D721Med (cell line): ENCODE measurements at places on chromosomes 5 and 9.

DNA sequence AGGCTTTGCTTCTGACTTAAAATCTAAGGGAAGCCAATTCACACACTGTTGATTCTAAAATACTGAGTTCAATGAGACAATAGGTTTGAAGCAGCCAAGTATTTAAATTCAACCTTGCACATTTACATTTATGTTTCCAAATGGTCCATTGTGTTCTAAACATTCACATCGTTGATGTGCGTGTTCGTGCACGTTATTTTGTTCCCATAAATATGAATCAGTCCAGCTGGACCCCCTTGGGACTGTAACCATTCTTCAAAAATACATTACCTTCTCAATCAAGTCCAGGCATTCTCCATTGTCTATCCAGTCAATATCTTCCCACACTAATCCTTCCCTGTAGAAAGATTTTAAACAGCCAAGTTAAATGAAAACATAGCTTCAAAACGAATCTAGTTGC, 146.4 kb upstream of the RETREG1 start:
- DNase-seq = no peak

- no peak for DNase-seq
These were observed 825 bp upstream of the TOR4A start for GRCh38 chr9:137276473-137277328.

- no peak for DNase-seq
These were observed 82.1 kb downstream of the GIN1 start for GRCh38 chr5:103037673-103038455.

DNA sequence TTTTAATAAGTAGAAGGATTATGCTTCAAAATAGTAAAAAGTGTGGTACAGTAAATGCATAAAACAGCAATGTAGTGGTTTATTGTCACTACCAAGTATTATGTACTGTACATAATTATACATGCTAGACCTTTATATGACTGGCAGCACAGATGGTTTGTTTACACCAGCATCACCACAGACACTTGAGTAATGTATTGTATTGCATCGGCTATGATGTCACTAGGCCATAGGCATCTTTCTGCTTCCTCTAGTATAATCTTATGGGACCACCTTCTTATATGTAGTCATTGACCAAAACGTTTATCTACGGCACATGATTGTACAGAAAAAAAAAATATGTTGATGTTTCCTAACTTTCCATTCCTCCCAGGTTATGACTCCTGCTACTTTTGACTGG, 31.9 kb upstream of the SSBP2 start:
- no peak for DNase-seq

DNA sequence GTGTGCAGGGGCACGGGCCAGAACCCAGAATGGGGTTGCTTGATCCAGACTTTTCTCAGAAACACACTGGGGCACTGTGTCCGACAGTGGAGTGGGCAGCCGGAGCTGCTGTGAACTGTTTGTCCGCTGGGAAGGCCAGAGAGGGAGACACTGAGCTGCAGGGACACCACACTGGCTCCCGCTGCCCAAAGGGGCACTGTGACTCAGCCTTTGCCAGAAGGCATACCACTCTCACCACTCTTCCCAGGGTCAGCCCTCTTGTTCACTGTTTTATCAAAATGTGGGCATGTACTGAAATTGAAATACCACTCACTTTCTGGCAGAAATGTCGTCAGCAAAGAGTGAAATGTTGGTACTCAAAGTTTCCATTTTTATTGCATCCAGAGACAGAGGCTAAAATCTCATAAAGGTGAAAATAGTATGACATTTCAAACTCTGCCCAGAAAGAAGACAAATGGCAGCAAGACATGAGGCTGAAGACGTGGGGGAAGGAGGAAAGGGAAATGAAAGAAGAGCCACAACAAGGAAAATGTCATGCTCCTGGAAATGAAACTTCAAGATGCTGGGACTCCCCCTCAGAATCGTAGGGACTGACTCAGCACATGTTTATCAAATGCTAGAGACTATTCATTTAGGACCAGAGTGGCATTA, 4.5 kb upstream of the IL7R start:
- DNase-seq = no peak

DNA sequence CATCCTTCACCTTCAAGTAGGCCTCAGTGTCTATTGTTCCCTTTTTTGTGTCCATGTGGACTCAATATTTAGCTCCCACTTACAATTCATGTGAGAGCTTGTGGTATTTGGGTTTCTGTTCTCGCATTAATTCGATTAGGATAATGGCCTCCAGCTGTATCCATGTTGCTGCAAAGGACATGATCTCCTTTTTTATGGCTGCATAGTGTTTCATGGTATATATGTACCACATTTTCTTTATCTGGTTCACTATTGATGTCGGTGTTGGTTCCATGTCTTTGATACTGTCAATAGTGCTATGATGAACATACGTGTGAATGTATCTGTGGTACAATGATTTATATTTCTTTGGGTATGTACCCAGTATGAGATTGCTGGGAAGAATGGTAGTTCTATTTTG, 113.7 kb downstream of the FGF18 start:
- DNase-seq = no peak

DNA sequence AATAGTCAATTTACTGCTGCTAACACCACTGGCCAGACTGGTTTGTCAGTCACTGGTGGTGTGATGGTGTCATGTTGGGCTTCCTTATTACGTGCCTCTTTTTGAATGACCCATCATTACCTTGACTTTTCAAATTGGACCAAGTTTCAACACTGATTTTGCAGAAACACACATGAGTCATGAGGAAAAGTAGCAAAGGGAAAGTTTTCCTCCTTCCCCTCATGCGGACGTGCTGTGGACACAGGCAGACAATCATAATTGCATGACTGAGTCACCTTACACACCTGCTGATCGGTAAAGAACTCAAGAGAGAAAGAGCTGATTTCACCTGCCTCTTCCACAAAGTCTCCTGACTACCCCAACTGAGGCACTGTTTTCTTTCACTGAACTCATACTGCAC, 324.5 kb downstream of the ARRDC3 start:
- no peak for DNase-seq

- no peak for DNase-seq
These were observed 81.0 kb downstream of the ADAMTS2 start for GRCh38 chr5:179264053-179264782.

- DNase-seq = no peak
These were observed 138.9 kb downstream of the KCNN2 start for GRCh38 chr5:114500756-114501155.

- no peak for DNase-seq
These were observed 372.1 kb downstream of the ACTL7B start for GRCh38 chr9:108483676-108484075.

- DNase-seq = no peak
These were observed 8.8 kb downstream of the BTF3 start for GRCh38 chr5:73507062-73507461.

- DNase-seq = no peak
These were observed 15.2 kb upstream of the OSMR start for GRCh38 chr5:38830521-38831051.

DNA sequence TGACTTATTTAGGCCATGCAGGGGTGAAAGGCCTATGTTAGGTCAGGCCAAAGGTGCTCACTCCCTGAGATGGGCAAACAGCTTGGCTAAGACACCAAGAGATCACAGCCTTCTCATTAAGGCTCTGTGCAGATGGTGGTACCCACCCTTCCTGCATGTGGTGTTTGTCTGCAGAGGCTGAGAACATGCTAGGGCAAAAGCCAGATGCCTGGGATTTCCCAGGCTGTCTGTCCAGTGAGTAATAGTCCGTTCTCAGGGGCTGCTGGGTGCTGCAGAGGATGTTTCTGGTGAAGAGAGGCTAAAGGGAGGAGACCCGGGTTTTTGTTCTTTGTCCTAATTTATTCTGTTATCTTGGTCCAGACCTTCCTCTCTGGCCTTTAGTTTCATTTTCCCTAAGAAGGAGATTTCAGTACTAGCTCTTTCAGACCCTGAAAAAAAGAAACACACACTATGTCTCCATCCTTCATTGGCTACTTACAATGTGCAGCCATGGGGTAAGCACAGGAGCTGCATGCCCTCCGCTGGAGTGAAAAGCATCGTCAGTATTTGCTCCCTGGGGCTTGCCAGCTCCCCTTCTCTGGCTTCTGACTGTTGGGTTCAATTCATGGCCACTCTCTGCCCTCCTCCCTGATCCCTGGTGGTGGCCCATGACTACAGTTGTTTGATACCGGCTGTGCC, 23.4 kb upstream of the GLRA1 start:
- no peak for DNase-seq

DNA sequence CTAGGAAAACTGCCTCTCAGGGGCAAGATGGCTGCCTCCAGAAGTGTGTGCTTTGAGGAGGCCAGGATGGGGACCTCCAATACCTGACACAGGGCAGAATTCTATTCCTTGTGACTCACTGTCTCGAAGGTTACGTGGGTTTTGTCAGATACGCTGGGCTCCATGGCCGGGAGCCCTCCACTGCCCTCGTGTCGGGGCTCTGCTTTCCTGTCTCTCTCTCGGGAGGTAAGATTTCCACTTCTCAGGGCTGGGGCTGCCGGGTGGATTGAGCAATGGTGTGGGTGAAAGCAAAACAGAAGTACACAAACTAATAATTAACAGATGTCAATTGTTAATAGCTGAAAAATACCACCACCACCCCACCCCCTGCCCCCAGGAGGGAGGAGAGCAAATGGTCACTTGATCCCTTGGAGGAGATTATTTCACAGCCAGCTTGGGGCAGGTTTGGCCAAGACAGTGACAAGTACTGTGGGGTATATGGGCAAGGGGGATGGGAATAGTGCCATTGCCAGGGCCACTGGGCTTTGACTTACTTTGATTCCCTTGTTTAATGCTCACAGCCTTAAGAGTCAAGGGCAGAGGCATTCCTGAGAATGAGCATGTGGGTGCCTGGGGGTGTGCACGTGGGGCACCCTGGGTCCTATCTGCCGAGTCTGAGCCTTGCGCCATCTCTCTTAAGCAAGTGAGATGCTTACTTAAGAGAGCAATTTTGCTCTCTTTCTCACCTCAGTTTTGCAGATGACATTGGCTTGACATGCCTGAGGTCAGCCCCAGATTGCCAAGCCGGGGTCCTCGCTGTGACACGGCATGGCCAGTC, 28.8 kb upstream of the DAB2IP start:
- no peak for DNase-seq

- DNase-seq = no peak
These were observed 259.1 kb downstream of the TMEM167A start for GRCh38 chr5:82817897-82818676.

DNA sequence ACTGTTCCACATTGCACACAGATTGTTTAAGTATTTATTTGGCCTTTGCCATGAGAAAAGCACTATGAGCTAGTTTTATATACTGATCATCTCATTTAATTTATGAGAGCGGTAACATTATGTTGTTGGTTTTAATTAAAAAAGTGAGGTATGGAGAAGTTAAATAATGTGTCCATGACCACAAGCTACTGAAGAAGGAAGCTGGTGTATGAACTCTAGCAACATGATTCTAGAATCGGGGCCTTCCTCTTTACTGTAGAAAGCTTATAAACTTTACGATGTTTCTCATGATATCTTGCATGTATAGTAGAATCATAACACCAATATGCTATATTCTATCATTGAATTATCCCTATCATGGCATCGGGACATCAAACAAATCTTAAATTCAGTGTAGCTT, 52.9 kb upstream of the CDH18 start:
- no peak for DNase-seq

- DNase-seq = no peak
These were observed 103.4 kb upstream of the GNA14 start for GRCh38 chr9:77751341-77752091.

GRCh38 chr9:91907484-91908292, 42.3 kb downstream of the ROR2 start:
- no peak for DNase-seq

- no peak for DNase-seq
These were observed 3.5 kb upstream of the F2RL2 start for GRCh38 chr5:76626738-76627137.

DNA sequence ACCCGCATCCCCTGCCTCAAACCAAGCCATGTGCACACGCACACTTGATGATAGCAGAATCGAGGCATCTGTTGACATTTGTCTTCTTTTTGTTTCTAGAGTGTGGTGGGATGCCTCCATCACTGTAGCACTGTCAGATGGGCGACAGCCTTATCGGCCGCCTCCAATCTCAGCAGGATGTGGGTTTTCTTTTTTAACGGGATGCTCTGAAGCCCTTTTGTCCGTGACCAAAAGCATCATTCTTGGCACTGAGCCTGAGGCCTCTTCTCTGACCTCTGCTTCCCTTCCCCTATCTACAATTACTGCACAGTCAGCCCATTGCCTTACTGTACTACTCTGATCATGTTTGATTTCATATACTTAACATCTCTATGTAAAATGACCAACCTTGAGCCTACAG, 78.3 kb downstream of the LMNB1 start:
- DNase-seq = no peak

- DNase-seq = no peak
These were observed 31.6 kb downstream of the NEURL1B start for GRCh38 chr5:172672681-172673080.

DNA sequence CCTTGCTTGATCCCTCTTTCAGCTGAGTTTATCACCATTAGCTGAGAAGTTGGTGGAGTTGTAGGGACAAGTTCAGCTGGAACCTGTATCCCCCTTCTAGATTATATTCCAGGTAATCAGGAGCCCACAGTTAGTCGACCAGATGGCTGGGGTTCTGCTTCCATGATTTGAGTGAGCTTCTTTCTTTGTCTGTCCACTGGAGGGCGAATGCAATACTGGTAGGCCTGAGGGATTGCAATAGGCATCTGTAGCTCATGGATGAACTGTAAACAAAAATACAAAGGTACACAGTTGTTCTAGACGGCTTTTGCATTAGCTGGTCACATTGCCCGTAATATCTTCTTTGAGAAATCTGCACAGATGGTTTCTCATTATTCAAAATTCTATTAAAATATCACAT, 88.9 kb downstream of the PCSK5 start:
- no peak for DNase-seq

- DNase-seq = no peak
These were observed 4.3 kb downstream of the GPX3 start for GRCh38 chr5:151024440-151025249.

DNA sequence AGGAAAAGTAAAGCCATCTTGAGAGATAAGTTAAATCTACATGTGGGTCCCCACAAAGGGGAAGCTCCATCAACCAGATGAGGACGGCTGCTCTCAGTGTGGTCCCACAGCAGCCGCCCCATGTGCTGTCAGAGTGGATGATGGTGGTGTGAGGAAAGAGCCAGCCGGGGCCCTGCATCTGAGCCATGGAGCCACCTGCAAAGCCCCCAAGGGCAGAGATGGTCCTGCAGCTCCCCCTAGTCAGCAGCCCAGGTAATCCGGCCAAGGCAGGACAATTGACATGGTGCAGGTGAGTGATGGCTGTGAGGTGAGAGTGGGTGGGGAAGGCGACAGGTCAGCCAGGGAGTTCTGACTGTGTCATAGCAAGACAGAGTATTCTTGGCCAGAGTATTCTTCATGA, 458.8 kb downstream of the ICE1 start:
- DNase-seq = no peak

- DNase-seq = no peak
These were observed 3.7 kb downstream of the ROPN1L start for GRCh38 chr5:10445352-10445751.

DNA sequence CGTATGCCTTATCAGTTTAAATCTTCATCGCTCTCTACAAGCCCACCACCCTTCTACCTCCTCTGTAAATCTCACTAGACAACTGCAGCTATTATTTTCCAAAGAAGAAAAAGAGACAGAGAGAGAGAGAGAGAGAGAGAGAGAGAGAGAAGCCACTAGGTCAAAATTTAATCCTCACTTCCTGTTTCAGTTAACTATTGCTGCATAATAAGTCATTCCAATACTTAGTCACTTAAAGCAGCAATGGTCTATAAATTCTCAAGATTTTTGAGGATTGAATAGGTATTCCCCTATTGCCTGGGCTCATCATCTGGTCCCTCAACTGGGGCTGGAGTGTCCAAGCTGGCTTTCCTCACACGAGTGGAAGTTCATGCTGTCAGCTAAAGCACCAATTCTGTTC, 68.8 kb downstream of the ITGA1 start:
- no peak for DNase-seq

GRCh38 chr9:114633438-114634089, 22.5 kb downstream of the TMEM268 start:
- no peak for DNase-seq
